ENCODE measurements at places on chromosomes 3 and 15.

DNA sequence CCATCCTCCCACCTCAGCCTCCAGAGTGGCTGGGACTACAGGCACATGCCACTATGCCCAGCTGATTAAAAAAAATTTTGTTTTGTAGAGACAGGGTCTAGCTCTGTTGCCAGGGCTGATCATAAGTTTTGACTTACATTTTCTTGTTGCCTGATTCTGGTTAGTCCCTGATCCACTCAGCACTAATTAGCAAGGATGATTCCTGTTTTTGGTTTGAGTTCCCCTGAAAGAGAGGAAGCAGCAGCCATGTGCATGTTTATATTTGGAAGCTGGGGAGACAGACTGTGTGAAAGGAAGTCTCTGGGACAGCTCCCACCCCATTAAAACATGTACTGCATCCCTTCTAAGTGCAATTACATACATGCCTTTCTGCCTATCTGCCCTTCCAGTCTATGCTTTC lies 3.6 kb upstream of the NCK1 start:
- DNase-seq, result no peak

- DNase-seq, result peak; percentile 14
Observed at GRCh38 chr15:90062023-90062442, 40.2 kb downstream of the IDH2 start.

- DNase-seq, result no peak
Observed at GRCh38 chr3:68943753-68944500, 11.6 kb upstream of the TAFA4 start.

- DNase-seq, result no peak
Observed at GRCh38 chr3:159260049-159260662, 458.3 kb downstream of the MFSD1 start.

DNA sequence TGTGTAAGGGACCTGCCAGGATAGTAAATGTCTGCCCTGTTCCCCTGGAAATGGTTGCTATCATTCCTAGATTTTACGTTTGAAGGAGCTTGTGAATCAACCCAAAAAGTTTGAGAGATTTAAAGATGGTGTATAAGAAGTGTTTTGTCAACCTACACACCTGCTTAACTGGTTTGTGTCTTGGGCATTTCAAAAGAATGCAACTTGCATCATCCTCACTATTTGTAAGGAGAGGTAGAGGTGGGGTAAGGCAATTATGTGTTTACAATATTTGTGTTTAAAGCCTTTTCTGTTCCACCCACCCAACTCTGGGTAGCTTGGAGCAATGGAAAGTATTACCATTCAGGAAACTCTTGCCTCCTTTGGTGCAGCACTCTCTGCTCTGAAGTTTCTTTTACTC lies 314.2 kb upstream of the RARB start:
- no peak for DNase-seq

DNA sequence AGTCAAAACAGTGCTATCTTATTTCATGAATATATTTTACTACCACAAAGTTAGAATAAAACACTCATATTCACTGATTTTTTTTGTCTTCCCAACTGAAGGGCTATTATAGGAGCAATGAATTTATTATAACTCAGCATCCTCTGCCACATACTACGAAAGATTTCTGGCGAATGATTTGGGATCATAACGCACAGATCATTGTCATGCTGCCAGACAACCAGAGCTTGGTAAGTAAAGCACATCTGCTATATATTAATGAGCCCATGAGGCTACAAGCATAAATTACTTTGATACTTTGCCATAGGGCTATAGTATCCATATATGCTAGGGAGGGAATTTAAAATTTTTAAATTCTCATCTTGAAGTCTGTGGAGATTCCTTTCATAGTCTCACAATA lies 95.9 kb downstream of the FEZF2 start:
- no peak for DNase-seq

GRCh38 chr3:121515862-121516261 lies 29.9 kb downstream of the POLQ start:
- no peak for DNase-seq

GRCh38 chr15:64635499-64636495 lies 139.6 kb downstream of the RBPMS2 start:
- no peak for DNase-seq

- DNase-seq, result no peak
Observed at GRCh38 chr15:58475573-58476524, 44.1 kb downstream of the LIPC start.

DNA sequence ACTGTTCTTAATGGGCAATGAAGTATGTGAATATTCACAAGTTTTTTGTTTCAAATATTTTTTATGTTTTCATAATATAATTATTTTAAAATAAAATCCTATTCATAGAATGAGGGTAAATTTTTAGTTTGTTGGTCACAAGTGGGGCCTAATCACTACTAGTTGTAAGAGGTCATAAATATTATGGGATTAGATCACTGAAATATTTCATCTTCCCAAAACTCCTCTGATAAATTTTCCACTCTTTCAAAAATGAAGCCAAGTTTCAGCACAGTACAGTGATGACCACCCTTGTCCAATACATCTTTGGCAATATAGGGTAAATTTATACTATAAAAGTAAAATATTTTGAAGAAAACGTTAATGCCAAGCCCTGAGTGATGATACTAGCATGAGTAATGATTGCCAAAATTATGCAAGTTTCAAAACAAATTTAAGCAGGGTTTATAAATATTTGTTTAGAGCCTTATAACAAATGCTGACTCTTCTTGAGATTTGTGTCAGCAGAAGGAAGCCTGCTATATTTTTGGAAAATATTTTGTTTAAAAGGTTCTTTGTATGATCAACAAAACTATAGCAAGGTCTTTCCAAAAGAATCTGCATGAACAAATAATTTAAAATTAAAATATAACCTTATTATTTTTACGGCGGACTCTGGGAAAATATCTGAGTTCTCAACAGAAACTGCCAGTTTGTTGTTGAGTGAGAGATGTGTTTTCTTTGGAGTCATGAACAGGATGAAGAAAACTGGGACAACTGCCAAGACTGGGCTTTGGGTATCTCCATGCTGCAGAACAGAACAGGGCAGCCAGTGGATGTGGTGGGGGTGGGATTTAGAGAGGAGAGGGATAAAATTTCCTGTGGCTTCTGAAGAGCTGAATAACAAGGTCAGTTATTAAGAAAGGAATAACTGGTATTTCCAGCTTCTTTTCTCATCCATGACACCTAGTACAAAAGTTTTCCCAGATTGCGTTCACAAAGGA lies 17.9 kb upstream of the TM4SF1 start:
- DNase-seq, result no peak

GRCh38 chr3:53919741-53920140 lies 28.1 kb upstream of the SELENOK start:
- no peak for DNase-seq

GRCh38 chr3:33807191-33807590 lies 8.8 kb downstream of the PDCD6IP start:
- no peak for DNase-seq

DNA sequence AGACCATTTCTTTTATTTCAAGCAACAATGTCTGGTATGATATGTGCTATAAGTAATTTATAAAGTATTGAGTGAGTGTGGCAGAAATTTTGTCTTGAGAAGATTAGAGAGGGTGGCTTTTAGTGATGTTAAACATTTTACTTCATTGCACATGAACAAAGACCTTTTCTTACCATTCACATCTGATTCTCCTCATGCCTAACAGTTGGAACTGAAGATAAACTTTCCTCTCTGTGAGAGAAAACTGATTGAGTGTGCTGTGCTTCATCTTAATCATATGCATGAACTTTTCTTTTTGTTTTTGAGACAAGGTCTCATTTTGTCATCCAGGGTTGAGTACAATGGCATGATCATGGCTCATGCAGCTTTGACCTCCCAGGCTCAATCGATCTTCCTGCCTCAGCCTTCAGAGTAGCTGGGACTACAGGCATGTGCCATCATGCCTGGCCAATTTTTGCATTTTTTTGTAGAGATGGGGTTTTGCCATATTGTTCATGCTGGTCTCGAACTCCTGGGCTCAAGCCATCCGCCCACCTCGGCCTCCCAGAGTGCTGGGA lies 377.7 kb upstream of the GOLIM4 start:
- DNase-seq, result no peak

- DNase-seq, result no peak
Observed at GRCh38 chr15:63335543-63336240, 46.0 kb downstream of the CA12 start.

DNA sequence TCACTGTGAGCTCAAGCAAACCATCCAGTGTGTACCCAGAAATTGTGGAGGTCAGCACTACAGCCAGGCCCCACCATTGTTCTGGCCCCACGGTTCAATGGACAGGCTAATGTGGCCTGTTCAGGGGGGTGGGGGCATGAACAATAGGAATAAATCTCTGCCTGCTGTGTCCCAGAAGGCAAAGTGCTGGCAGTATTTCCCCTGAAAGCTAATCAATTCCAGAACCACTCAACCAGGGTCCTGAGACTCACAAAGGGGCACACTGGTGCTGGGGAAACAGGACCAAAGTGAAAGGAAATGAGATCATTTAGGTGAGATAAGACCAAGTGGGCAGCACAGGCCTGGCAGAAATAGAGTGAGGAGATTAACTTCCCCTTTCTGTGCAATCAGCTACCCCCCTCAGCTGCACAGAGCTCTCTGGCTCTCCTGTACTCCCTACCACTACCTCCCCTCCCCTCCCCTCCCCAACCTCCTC lies 11.5 kb downstream of the CRYGS start:
- DNase-seq, result no peak

DNA sequence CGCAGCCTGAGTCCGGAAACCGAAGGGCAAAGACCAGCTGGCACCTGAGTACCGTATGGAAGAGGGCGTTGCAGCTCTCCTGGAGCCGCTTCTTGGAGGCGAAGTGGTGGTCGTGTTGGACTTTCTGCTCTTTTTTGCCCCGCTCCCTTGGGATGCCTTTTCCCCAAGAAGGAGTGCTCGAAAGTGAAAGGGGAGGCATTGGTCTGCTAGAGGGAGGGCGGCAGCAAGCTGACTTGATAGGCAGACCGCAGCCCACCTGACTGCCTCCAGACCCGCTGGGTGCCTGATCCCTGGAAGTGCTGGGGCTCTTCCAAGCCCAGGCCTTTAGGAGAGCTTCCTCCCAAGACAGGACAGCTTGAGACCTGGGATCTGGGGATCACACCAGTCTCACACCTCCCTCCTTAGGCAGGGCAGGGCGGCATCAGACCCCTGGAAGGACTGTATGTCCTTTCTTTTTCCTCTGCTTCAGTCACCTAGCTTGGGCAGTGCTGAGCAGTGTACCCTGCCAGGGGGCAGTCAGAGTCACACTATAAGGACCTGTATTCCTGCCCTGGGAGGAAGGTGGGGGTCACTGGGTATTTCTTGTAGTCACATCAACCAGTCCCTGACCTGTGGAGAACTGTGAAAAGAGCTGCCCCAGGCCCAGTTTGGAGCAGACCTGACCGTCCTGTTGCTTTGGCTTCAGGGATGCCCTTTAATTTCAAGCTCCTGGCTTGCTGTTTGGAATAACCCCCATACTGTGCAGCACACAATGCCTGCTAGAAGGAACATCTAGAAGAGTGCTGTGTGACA lies 2.1 kb downstream of the ACVR2B start:
- no peak for DNase-seq

DNA sequence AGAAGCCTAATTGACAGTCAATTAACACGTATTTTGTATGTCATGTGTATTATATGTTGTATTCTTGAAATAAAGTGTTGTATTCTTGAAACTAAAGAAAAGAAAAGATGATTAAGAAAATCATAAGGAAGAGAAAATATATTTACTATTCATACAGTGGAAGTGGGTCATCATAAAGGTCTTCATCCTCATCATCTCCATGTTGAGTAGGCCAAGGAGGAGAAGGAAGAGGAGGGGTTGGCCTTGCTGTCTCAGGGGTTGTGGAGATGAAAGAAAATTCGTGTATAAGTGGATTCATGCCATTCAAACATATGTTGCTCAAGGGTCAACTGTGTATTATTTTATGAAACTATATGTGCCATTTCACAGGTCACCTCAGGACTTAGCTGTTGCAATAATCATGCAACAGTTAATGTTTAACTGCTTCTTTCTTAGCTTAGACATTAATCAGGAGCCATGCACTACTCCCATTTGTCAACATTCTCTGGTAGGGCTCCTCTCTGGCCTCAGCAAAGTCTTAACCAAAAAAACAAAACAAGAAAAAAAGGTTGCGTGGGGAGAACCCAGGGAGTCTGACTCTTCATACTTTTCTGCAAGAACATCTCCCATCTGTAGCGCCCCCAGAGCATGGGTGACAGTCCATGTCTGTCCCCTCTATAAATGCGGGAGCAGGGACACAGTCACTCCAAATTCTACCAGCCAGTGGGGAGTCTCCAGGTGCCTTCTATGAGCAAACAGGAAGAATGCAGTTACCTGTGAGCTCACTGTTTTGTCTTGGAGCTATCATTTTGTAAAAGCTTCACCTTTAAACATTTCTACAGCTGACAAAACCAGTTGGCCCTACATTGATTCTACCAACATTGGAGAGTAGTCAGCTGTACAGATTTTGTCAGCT lies 19.9 kb upstream of the LRRC2 start:
- DNase-seq, result no peak

GRCh38 chr15:44319385-44319784 lies 30.9 kb downstream of the GOLM2 start:
- DNase-seq, result no peak

DNA sequence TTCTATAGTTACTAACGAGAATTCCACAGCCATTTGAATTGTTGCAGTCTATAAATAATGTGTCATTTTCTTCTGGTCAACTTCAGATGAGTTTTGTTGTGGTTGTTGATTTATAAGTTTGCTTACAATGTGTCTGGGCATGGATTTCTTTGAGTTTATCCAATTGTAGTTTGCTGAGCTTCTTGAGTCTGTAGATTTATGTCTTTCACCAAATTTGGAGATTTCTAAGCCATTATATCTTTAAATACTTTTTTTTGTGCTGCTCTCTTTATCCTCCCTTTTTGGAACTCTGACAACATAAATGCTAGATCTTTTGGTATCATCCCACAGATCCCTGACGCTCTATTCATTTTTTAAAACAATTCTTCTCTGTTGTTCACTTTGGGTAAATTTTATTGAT lies 63.2 kb upstream of the NDUFB4 start:
- DNase-seq, result no peak

GRCh38 chr15:69275933-69276560 lies 22.7 kb upstream of the PAQR5 start:
- DNase-seq, result no peak

DNA sequence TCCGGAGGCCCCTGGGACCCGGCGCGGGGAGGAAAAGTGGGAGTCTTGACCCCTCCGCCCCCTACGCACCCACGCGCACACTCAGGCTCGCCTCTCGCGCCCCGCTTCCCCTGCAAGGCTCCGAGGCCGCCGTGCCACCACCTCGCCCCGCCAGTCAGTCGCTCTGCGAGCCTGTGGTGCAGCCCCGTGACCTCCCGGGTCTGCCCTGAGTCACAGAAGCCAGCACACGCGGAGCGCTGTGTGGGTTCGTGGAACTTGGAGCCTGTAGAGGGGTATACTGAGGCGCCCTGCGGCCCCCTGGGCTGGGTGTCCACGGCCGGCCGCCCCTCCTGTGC lies 380 bp upstream of the ALS2CL start:
- DNase-seq, result peak; percentile 8

DNA sequence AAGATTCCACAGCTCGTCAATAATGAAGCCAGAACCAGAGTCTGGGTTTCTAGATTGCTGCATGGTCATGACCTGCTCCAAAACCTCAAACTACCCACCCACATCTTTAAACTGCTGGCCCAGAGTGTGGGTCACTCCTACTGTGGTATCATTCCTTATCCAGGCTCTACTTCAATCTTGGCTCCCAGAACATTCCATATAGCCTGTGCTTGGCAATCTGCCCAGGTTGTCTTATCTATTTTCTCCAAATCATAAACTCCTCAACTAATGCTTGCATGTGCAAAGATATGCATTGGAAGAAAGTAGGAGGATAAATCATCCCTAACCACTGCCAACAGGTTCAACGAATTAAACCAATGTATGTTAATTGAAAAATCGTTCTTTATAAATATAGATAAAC lies 169.7 kb downstream of the ANXA2 start:
- no peak for DNase-seq
